ENCODE measurements at places on chromosomes 7 and 10. TPM values are rescaled to one million over a fixed set of nuclear protein-coding genes. Genes with fewer than 3 reads are reported as not detected.

GRCh38 chr7:128788446-128789412, 3.0 kb upstream of the CCDC136 start:
- no peak for DNase-seq

GRCh38 chr10:89241486-89242344, 9.9 kb downstream of the LIPA start:
- no peak for DNase-seq

The FAM13C gene
- polyA plus RNA-seq: not detected

GRCh38 chr7:83921271-83921940, 272.5 kb upstream of the SEMA3E start:
- DNase-seq: no peak

The CFTR gene
- polyA plus RNA-seq: not detected

DNA sequence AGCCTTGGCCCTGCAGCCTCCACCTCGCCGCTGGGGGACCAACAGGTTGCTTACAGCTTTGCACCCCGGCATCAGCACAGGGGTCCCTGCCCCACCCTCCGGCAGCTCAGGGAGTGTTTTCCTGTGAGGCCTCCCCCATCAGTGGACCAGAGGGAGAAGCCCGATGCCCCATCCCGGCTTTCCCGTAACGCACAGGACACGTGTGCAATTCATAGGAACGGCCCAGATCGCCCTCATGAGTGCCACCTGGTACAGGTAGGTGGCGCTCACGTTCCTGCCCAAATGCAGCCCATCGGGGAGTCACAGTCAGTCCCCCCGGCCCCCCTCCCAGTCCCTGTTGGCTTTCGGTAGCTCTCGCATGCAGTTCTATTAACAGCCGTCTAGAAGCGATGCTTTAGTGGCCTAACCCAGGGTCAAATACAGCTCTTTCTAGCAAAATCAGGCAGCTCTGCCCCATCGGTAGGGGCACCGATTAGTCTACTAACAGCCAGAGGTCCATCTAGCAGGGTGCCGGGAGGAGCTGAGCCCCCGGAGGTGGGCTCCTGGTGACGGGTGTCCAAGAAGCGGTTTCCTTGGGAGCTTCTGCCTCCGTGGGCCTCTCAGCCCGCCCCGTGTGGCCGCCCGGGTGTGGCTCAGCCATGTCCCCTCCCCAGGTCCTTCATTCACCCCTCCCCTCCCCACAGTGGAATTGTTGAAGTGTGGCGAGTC, 48.4 kb upstream of the GTF2IRD1 start:
- DNase-seq: no peak

GRCh38 chr7:120370954-120371353, 98.0 kb downstream of the KCND2 start:
- DNase-seq: no peak

The EVX1 gene
- not detected for polyA plus RNA-seq

- DNase-seq: no peak
Observed at GRCh38 chr10:93379731-93380575, 102.2 kb downstream of the MYOF start.

The C10orf67 gene
- polyA plus RNA-seq: 0.10 TPM

GRCh38 chr7:92834507-92835260, 1.7 kb downstream of the CDK6 start:
- no peak for DNase-seq

GRCh38 chr10:110571093-110571743, 3.7 kb downstream of the SMC3 start:
- no peak for DNase-seq

DNA sequence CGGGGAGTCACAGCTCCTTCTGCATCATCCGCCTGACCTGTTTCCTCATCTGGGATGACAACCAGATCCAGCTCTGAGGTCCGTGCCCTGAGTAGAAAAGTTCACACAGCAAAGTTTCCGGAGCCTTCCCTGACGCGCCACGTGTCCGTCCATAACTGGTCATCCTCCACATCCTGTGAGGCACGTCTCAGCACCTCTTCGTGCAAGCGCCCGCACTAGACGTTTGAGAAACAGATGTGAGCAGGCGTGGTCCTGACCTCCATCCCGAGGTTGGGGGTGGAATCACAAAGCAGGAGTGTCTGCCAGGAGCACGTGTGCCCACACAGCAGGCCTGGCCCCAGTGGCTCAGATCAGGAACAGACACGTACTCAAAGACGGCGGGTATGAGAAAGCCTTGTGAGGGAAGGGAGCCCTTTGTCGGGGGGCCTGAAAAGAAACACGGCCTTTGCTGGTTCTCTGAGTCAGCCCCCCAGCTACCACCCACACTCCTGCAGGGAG, 520.8 kb downstream of the DNAJB6 start:
- no peak for DNase-seq

- DNase-seq: no peak
Observed at GRCh38 chr7:93836116-93836515, 54.4 kb downstream of the TFPI2 start.

- DNase-seq: no peak
Observed at GRCh38 chr10:9743639-9744038, 1274.0 kb upstream of the CELF2 start.

Measured in BJ (cell line).